ENCODE measurements at places on chromosomes 1 and 21.

DNA sequence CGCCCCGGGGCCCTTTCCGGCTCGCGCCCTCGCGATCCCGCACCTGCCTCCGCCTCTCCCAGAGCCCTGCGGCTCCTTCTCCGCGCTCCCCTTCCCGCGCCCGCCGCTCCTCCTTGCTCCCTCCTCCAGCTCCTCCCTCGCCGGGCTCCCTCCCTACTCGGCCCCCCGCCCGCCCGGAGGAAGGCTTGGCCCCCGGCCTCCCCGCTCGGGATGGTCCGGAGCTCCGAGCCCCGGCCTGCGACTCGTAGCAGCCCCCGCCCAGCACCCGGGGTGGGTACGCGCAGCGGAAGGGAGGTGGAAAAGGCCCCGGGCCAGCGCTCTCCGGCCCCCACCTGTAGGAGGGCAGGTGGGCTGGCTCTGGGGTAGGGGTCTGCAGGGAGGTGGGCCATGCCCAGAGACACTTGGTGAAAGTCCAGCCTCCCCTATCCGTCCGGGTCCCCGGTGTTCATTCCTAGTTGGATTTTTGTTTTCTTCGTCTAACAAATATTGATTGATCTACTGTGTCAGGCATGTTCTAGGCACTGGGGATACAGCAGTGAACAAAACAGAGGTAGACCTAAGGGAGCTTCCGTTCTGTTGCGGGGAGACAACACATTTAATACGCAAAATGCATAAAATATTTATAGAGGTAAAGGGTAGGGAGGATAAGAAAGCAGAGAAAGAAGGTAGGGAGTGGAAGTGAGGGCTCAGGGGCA lies at the start of gene HTR1D:
TSS of gene HTR1D (minus strand) at position 82 of the 695 bp plus-strand sequence. CDS start 23,283 bp downstream, outside the sequence.
- no peak for DNase-seq

DNA sequence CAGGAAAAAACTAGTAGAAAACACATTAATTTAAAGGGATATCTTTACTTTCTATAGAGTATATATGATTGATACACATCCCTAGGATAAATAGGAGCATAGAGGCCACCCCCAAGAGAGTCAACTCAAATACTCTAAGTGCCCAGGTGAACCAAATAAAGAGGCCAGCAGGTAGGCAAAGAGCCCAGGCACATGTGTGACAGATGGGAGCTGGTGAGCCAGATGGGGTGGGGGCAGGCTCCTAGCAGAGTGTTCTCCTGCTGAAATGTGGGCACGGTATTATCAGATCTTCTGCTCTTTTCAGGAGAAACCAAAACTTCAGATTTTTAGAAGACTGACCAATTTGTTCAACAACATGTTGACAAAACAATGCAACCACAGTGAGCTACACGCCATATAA lies 333.4 kb upstream of the PKN2 start:
- DNase-seq: no peak

- no peak for DNase-seq
Observed at GRCh38 chr1:21524686-21525339, 15.6 kb downstream of the ALPL start.

GRCh38 chr21:42384989-42385388 lies 10.9 kb downstream of the TMPRSS3 start:
- no peak for DNase-seq

DNA sequence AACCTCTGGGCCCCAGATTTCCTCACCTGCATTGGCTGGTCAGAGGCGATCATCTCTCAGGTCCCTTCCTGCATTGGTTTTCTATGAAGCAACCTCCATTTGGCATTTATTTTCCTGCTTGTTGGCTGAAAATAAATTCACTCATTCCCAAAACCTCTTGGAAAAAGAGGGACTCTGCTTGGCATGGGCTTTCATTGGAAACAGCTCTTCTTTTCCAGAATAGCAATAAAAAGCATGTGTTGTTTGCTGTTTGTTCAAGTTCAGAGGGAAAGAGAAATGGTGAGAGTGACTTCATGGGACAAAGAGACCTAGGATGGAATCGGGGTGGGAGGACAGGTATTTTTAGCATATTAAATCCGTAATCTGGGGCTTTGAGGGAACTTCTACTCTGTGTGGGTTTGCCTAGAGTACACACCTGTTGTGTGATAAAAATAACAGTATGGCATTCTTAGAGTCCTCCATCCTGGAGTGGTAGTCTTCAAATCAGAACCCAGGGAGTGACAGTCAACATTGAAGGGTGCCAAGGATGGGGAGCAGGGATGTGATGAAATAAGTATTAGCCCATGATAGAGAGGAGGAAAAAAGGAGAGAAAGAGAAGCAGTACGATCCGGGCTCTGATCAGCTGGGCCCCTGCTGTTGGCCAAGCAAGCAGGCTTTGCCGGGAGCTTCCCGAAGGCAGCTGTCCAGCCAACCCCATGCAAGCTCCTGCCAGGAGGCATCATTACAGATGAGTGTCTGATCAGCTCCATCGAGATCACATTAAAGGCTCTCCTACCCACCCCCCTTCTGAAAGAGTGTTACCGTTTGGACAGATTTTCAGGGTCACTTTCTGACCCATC lies 131.9 kb upstream of the NFIA start:
- DNase-seq: no peak
